ENCODE measurements at places on chromosomes 6 and 20. TPM values are rescaled to one million over a fixed set of nuclear protein-coding genes. Genes with fewer than 3 reads are reported as not detected.

The BMP5 gene
- 1.4 TPM for total RNA-seq

The AVP gene
- total RNA-seq: not detected

The DEFB125 gene
- total RNA-seq: not detected

The SYCP2L gene
- total RNA-seq: 1.00 TPM

DNA sequence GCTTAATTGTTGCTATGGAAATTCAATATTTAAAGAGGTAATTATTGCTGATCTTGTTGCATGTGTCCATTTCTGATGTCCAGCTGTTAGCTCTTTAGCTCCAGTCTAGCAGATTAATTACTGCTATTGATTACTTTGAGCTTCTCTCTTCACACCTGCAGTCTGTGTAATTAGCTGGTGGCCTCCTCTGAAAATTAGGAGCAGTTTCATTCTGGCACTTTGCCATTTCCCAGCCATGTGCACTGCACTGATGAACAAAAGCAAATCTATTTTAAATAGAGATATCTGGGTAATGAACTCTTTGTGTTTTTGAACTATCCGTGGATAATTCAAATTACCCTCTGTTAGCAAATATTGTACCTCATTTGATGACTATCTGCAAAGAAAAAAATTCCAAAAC is 275.9 kb downstream of the RNF144B start:
- no peak for DNase-seq

DNA sequence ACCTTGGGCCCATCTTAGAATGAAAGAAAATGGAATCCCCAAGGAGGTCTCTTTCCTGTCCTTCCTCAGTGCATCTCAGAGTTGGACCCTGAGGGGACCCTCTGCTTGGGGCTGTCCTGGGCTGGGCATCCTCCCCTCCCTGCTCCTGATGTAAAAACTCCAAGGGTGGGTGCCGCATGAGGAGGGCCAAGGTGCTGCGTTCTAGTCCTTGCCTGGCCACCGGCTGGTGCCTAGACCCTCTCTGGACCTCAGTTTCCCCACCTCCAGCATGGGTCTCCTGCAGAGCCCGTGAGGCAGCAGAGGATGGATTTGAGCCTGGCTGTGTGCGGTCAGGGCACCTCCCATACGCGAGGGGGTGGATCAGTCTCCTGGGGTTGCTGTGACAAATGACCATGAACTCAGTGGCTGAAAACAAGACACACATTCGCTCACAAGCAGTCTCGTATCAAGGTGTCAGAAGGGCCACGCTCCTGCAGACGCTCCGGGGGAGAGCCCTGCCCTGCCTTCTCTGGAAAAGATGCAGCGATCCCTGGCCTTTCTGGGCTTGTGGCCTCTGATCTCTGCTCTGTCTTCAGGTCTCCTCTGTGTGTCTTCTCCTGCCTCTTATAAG is 54.7 kb downstream of the CHMP4B start:
- DNase-seq: no peak

GRCh38 chr20:38658879-38659596 is 57.4 kb downstream of the ARHGAP40 start:
- DNase-seq: no peak

DNA sequence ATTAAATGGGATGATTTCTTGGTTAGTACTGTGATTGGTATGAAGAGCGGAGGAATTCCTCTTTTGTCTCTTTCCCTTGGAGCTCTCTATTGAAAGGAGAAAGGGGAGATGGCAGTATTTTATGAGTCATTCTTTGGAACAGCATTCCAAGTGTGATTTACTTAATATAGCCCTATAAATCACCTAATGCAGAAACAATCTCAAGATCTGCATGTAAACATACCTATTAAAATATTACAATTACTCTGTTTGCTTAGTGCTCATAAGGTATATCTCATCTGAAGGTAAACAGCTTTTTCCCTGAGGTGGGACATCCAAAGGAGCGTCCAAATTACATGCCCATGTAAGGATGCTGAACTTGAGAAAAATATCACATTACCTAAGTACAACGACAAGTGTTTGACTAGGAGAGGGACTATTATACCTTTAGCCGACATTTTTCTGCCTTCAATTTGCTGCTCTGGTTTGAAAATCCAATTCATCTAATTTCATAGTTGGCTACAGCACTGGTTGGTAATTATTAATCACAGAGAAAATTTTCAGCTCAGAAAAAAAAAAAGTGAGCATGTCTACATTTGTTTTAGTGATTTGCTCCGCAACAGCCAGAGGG is 229.0 kb downstream of the FOXC1 start:
- DNase-seq: no peak

DNA sequence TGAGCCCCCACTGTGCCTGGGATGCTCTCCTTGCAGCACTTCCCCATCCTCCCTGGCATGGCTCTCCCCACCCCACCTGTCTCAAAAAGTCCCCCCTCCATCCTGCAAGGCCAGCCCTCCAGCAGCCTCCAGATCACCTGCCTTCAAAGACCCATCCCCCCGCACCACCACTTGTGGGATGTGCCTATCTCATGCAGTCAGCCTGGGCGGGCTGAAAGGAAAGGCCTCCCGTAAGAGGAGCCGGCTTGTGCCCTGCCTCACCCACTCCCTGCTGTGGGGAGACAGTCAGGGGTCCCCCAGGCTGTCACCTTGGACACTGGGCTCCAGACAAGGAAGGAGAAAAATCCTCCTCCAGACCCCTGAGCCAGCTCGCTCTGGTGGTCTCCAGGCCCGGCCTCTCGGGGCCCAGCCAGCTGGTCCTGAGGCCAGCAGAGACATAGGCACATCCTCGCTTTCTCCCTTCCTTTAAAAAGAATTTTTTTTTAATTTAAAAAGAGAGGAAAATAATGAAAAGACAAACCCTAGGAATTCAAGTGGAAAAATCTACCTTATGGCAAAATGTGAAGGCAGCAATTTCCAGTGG is 77.3 kb downstream of the GRM4 start:
- no peak for DNase-seq

DNA sequence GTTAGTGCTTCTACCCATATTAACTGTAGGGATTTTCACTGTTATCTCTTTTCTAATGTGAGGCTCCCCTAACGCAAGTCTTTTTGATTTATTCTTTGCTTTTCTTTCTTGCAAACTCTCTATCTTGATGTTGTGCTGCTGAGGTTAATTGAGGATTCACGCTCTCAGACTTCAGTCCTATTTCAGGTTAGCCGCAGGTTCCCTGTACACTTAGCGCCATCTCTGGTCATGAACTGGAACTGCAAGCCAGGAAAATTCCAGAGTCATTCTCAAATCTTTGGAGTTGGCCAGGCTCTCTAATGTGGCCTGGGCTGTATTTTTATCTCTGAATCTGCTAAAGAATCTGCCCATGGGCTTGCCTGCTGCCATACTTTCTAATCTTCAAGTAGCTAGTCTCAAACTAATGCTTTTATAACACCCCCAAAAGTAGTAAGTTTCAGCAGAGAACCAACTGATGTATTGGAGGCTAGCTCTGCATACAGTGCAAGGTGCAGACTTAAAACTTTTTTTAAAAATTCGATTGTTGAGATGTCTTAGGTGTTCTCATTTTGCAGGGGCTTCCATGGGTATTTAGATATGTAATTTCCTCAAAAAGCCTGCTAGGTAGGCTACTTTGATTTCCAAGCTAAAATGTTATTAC is 91.1 kb upstream of the OPRM1 start:
- no peak for DNase-seq

GRCh38 chr6:2859185-2859700 is 17.6 kb upstream of the SERPINB1 start:
- DNase-seq: no peak

DNA sequence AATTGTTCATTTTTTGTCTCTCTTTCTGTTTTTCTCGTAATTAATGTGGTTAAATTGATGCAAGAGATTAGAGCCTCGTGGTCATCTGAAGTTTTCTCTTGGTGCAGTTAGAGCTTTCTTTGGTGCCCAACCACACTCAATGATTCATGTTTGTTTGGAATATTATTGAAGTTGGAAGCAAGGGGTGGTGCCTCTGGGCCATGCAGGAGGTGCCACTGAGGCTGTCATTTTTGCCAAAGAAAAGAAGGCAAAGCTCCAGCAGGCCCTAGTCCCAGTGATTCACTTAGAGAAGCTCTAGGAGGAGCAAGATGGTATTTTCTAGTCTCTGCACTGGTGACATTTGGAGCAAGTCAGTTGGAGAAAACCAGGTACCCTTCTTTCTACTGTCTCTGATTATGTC is 144.5 kb upstream of the RALGAPA2 start:
- no peak for DNase-seq

DNA sequence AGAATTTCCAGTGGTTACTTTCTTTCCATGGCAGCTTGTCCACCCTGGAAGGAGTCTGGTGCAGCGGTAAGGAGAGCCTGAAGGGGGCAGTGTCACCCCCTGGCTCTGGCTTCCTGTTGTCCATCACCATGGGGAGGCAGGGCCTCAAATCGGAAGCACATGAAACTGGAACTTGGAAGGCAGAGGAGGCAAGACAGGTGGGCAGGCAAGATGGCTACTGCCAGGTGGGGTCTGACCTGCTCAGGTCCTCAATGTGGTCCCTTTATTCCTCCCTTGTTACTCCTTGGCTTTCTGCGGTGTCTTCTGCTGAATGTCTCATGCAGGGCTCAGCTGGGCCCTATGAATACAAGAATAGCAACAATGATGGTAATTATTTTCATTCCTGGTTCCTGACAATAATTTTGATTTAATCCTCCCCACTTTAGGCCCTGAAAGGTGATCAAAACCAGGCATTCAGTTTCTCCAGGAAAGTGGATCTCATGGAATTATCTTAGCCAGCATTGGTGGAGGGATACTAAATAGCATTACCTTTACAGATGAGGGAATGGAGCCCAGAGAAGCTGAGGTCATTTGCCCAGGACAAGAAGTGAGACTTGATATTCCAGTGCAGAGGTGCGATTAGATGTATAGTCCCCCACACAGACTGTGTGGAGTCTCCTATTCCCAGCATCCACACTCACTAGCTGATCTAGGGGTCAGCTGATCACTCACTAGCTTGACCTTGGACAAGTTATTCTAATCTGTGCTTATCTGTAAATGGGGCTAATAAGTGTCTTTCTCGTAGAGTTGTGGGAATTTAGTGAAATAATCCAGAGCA is 17.6 kb upstream of the SNAI1 start:
- DNase-seq: no peak

- peak; percentile 93 for DNase-seq
These were observed 1.1 kb upstream of the JAG1 start for GRCh38 chr20:10674684-10675449.

- no peak for DNase-seq
These were observed 19.7 kb upstream of the TAGAP start for GRCh38 chr6:159064477-159064876.

- DNase-seq: no peak
These were observed 43.6 kb downstream of the MUC22 start for GRCh38 chr6:31053873-31054272.

The ZBTB2 gene
- 8.0 TPM for total RNA-seq

DNA sequence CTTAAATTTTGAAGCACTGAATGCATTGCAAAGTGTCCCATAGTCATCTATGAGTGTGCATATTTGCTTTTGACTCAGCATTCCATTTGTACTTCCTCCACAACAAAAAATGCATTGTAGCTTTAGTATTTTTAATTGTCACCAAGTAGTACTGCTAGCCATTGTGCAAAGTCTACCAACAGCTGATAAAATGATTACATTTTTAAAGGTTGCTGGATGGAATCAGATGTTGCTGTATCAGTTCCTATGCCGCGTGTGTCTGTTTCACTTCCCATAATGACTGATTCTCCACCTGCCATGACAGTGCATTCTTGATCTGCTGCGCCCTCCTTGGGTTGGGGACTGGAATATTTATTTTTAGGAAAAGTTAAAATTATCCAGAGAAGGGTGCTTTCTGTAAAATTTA is 41.2 kb downstream of the SLX4IP start:
- no peak for DNase-seq

DNA sequence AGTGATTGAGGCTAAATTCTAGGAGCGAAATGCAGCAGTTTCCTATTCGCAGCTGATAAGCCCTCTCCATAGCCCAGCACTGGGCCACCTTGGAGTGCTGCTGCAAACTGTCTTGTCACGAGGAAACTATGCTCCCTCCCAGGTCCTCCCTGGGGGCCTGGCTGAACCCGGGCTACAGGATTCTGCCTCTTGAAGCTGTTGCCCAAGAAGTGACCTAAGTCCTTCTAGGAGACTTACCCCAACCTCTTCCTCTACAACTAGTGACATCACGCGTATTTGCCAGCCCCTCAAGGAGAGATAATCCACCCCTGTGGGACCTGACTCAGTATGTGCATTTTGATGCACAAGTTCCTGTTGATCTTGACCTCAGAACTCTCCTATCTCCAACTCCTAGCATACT is 26.5 kb upstream of the ZFAND3 start:
- DNase-seq: no peak

- DNase-seq: no peak
These were observed 210.2 kb downstream of the TMEM200A start for GRCh38 chr6:130575971-130576370.

The XPO5 gene
- total RNA-seq: 20.3 TPM

The IL17F gene
- not detected for total RNA-seq

- no peak for DNase-seq
These were observed 34.3 kb downstream of the SRC start for GRCh38 chr20:37379967-37380828.

The ZSCAN12 gene
- total RNA-seq: 3.1 TPM

- no peak for DNase-seq
These were observed 34.3 kb upstream of the MLN start for GRCh38 chr6:33837971-33838665.

GRCh38 chr6:35993150-35993549 is 31.3 kb downstream of the SLC26A8 start:
- DNase-seq: no peak

- DNase-seq: no peak
These were observed 29.2 kb upstream of the EIF2S2 start for GRCh38 chr20:34141293-34141692.

The PNLDC1 gene
- total RNA-seq: not detected

DNA sequence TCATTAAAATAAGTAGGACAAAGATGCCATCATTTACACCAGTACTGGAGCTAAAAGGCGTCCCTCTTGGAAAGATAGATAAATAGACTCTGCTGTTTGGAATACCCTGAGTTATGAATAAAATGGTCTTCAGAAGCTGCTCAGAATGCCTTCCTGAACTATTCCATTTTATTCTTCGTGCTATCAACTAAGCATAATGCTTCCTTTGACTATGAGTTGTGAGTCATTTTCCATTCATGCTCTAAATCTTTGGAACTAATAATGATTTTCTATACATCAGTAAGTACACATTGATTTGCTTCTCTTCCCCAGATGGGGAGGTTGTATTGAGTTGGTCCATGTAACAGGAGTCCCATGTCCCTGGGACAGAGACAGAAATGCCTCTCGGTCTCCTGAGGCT is 98.3 kb upstream of the PDE7B start:
- DNase-seq: no peak

GRCh38 chr6:153092082-153093013 is 38.7 kb downstream of the RGS17 start:
- DNase-seq: no peak

The CDH22 gene
- total RNA-seq: 0.83 TPM

The MCCD1 gene
- total RNA-seq: not detected

GRCh38 chr20:53738039-53738944 is 144.7 kb upstream of the ZNF217 start:
- DNase-seq: peak; percentile 77

GRCh38 chr6:1602049-1602713 is 7.5 kb upstream of the FOXC1 start:
- DNase-seq: peak; percentile 58

- DNase-seq: peak; percentile 67
These were observed 7.3 kb upstream of the ULBP2 start for GRCh38 chr6:149934249-149935156.

The HLA-DRB1 gene
- total RNA-seq: 27.6 TPM

The RHAG gene
- not detected for total RNA-seq

Measured in cardiac septum (tissue), 1 donor.